ENCODE measurements at places on chromosomes 1 and 21.

GRCh38 chr21:46226920-46227599, 1.5 kb downstream of the LSS start:
- peak; percentile 50 for DNase-seq

DNA sequence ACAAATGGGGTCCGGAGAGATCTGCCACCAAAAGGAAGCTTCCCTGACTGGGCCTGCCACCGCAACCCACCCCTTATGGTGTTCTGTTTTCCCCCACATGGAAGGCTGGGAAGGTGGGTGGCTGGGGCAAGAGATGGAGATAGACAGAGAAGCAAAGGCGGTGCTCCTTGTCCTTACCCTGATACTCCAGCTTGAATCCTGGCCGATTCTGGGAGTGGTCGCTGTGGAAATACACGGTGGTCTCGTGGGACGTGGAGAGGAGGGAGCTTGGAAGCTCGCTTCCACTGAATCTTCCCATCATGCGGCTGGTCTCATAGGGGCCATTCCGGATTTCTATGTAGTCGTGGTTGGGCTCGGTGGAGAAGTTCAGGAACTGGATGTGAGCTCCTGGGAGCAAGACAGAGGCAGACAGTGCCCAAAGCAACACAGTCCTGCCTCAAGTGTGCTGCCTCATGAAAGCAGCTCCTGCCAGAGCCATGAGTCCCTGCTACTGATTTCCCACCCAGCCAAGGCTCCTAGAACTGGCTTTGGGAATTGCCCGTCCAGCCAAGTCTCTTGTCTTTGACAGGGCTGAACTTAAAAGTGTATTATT, 138.5 kb downstream of the ZSCAN20 start:
- no peak for DNase-seq

GRCh38 chr1:24018611-24019580, 38.8 kb upstream of the SRSF10 start:
- peak; percentile 99 for DNase-seq

- DNase-seq: no peak
Observed at GRCh38 chr1:30474818-30475200, 248.6 kb downstream of the MATN1 start.

DNA sequence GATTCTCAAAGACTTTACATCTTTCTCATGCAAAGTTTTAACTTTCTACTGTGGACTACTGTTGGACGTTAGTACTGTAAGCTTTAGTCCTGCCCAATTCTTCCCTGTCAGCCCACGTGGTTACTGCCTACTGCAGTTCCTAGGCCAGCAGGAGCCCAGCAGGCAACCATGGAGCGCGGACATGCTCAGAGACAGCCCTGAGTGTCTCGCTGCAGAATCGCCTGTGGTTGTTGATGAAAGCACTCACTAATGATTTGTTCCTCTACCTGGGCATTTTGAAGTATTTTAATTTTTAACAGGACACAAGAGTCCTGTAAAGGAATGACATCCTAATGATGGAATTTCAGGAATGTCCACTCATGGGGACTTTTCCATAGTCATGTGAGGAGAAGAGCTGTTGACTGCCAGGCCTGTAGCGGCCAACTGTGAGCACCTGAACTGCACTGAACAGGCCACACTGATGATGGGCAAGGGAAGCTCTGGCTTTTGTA, 44.1 kb downstream of the PGBD5 start:
- peak; percentile 33 for DNase-seq

DNA sequence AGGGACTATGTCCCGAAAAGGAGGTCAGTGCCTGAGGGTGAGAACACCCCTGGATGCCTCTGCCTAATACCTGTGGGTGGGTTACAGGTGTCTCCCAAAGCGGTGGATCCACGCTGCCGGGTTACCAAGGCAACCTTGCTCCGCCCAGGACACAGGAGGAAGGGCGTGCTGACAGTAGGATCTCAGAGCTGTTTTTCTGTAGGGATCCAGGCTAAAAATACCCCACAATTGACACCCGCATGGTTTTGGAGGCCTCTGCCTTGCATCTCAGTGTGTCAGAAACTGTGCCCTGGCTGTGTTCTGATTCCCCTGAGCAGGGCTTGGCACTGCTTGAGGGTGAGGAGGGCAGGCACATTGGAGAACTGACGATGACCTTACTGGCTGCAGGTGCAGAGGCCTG, 118.0 kb downstream of the IER5 start:
- DNase-seq: no peak

DNA sequence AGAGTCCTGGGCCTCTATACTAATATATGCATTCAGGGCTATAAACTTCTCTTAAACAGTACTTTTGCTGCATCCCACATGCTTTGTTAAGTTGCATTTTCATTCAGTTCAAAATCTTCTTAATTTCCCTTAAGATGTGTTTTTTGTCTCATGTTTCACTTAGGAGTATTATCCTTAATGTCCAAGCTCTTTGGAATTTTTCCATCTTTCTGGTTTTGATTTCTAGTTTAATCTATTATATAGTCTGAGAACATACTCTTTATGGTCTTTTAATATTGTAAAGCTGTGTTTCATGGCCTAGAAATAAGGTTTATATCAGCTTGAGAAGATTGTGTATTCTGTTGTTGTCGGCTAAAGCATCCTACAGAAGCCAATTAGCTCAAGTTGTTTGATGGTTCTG, 1041.8 kb downstream of the PLA2G4A start:
- no peak for DNase-seq

DNA sequence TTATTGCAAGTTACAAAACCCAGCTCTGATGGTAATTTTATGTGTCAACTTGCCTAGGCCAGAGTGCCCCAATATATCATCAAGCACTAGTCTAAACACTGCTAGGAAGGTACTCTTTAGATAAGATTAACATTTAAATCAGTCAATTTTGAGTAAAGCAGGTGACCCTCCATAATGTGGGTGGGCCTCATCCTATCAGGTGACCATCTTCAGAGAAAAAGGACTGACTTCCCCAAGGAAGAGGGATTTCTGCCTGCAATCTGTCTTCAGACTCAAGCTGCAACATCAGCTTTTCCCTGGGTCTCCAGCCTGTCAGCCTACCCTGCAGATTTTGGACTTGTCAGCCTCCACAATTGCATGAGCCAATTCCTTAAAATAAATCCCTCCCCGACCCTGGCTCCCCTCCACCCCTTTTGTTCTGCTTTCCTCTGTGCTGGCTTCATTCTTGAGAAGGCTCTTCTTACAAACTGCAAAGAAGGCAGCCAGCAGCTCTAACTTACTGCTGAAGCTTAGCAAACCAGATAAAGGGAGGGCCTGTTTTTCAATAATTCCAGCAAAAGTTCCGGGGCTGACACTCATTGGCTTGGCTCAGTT, 56.4 kb upstream of the RUNX3 start:
- no peak for DNase-seq

GRCh38 chr21:34353182-34353581, 10.6 kb upstream of the KCNE2 start:
- DNase-seq: no peak

DNA sequence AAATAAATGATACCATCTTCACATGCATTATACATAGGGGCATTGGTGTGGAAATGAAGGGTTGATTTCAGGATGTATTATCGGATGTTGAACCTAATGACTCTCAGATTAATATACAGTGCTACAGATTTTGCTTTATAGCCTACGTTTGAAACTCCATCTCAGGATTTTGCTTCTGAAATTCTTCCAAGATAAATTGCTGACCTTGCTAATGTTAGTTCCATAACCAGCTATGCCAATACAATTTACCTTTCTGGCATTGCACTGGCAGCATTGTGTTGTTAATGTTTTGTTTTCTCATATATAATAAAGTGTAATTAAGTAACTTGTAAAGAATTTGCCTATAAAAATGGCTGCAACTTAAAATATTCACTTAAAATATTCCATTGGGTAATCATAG, 350.1 kb downstream of the CHRM3 start:
- no peak for DNase-seq

DNA sequence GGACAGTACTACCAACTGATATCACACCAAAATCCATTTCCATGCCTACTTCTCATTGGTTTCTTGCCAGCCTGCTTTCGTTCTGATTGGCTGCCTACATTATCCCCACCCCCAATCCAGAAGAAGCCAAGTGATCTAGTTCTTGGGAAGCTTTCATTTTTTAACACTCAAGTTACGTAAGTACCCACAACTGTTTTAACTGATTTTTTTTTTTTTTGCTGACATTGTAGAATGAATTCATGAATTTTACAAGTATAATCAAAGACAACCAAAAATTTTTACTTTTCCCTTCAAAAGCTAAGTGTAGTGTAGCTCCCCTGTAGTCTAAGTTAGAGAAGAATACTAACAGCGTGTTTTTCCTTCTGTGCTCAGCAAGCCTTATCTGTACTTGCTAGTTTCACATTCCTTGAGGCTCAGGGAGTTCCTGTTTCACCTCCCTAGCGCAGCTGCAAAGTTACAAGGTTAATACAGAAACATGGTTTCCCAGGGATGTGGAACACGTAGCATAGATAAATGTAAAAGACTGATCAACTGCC, at the start of gene SLC9C2:
Gene SLC9C2, minus strand, starts transcription at position 17 of the 536 bp plus-strand sequence. CDS start 1,296 bp downstream, outside the sequence.
- DNase-seq: peak; percentile 15

DNA sequence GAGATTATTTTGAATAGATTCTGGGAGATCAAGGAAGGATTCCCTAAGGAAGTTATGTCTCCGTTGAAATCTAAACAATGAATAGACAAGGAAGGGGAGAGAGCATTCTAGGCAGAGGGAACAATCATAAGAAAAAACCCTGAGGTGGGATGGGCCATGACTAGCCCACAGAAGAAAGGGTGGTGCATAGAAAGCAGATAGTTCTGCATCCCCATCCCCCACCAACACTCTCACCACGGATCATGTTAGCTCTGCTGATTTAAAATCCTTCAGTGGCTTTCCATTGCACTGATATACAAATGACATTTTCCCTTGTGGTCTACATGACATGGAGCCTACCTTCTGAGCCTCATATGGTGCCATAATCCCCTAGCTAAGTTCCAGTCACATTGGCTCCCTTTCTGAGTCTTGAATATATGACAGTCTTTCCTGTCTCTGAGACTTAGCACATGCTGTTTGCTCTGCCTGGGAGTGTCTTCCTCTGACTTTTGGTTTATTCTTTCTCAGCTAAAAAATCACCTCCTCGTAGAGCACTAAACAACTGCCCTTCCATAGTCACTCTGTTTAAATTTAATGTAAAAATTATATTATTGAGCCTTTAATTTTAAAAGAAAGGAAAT, 15.2 kb downstream of the SCMH1 start:
- DNase-seq: no peak

- peak; percentile 97 for DNase-seq
Observed at GRCh38 chr1:40877698-40878097, 15.5 kb upstream of the CITED4 start.

DNA sequence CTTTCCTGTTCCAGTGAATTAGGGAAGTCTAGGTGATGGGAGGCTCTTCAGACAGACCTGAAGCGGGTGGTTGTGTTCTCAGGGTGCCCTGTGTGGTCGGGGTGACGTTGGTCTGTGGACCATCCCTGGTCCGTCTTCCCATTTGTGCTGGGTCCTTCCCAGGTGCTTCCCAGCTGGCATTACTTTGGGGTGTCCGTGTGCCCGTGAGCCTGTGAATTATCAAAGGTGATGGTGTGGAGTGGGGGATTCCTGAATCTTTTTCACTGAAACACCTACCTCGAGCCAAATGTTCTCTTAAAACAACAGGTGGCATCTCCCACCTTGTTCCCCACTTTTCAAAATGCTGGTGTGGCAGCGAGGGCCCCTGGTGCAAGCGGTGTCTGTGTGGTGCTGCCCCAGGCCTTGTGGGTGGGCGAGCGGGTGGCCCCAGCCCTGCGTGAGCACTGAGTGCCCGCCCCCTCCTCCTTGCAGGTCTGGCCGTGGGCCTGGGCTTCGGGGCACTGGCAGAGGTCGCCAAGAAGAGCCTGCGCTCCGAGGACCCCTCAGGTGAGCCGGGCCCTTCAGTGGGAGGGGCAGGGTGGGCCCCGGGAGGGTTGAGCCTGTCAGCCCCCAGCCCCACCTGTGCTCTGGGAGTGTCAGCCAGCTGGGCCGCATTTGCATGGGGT, 37.0 kb downstream of the COQ8A start:
- DNase-seq: no peak

DNA sequence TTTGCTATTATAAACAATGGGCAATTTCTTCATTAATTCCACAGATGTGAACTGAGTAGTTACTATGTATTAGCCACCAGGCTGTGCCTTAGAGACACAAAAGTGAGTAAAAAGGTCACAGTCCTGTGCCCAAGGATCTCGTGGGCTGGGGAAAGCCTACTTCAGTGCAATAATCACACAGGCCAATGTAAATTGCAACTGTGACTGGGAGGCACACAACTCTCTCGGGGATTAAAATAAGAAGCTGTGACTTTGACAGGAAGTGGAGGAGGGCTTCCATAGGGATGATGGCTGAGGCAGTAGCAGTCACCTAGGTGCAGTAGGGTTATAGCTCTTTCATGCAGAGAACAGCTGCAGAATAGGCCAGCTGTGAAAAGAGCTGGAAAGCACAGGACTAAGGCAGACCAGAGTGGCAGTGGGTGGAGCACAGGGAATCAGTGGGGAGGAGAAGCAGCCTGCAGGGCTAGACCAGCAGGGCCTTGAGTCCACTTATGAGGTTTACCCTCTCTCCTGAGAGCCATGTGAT, 121.9 kb downstream of the MAB21L3 start:
- DNase-seq: no peak

- no peak for DNase-seq
Observed at GRCh38 chr1:86567878-86568277, 21.0 kb downstream of the CLCA4 start.

GRCh38 chr1:86318436-86318835, 77.7 kb downstream of the ODF2L start:
- no peak for DNase-seq

GRCh38 chr21:24011087-24011486, 1596.2 kb downstream of the MRPL39 start:
- no peak for DNase-seq

DNA sequence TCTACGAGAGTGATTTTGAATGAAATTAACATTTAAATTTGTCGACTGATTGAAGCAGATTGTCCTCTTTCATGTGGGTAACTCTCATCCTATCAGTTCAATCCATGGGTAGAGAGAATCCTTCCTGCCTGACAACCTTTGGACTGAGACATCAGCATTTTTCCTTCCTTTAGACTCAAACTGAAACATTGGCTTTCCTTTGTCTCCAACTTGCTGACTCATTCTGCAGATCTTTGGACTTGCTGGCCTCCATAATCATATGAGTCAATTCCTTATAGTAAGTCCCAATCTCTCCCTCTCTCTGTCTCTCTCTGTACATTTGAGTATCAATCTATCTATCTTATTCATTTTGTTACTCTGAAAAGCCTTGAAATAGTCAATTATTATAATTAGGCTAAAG, 416.7 kb downstream of the LRRIQ3 start:
- DNase-seq: no peak

- peak; percentile 17 for DNase-seq
Observed at GRCh38 chr1:35605071-35605866, 32.2 kb downstream of the TFAP2E start.

- peak; percentile 17 for DNase-seq
Observed at GRCh38 chr1:172824209-172824608, 165.3 kb downstream of the FASLG start.

DNA sequence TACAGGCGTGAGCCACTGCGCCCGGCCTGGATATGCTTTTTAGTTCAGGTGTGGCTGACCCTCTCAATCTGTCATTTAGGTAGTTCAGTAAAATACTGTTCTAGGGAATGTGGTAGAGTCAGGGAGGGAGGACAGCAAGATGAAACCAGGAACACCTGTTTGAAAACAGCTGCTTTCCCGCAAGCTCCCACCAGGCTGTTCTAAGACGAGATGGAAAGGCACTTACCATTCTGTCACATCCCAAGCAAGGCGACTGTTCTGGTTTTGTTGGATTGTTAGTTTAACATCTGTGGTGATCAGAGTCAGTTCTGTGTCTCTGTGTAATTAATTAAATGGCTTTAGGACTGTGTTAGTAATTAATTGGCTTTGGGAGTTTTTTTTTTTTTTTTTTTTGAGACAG, 2.9 kb downstream of the CHAF1B start:
- DNase-seq: no peak

GRCh38 chr1:168734946-168735345, 5.9 kb upstream of the DPT start:
- no peak for DNase-seq

GRCh38 chr1:181081395-181081794, 7.1 kb upstream of the IER5 start:
- DNase-seq: no peak

Measured in EL (cell line).